Left renal pelvis (tissue), 4 donors: ENCODE measurements at places on chromosomes 2 and 18. TPM values are rescaled to one million over a fixed set of nuclear protein-coding genes. Genes with fewer than 3 reads are reported as not detected.

Gene MAP3K19
- 0.49 TPM for polyA plus RNA-seq

Gene ANKRD36B
- 32.7 TPM for polyA plus RNA-seq

Gene MERTK
- polyA plus RNA-seq, result 5.4 TPM

Gene WDSUB1
- polyA plus RNA-seq, result 26.9 TPM

Gene DNAJC10
- polyA plus RNA-seq, result 147 TPM

Gene ODC1
- 340 TPM for polyA plus RNA-seq

Gene TXNDC2
- polyA plus RNA-seq, result 0.12 TPM

GRCh38 chr2:133026536-133027177, 356.7 kb upstream of the LYPD1 start:
- no peak for DNase-seq

- DNase-seq, result no peak
These were observed 68.0 kb downstream of the BOLA3 start for GRCh38 chr2:74079522-74080341.

DNA sequence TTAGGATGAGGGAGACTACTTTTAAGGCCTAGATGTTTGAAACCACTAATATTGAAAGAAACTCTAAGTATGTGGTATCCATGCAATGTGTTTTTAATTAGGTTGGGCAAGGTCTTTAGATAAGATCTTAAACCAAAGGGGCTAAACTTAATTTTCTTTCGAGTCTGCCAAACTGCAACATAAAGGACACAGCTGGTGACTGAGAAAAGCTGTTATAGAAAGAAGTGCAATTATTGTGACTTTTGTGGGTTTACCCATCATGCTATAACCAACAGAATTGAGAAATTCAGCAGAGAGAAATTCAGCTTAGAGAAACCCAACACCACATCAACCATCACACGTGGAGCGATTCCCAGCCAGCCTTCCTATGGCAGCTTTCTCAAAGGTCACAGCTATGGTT, 119.5 kb upstream of the LMAN1 start:
- no peak for DNase-seq

- DNase-seq, result no peak
These were observed 147.0 kb upstream of the ID2 start for GRCh38 chr2:8534729-8535468.

- no peak for DNase-seq
These were observed 250.5 kb downstream of the HDAC4 start for GRCh38 chr2:239150125-239151011.
